ENCODE measurements at places on chromosomes 16 and 17.
A peak's percentile ranks its signal among the peaks of the same experiment; 100 is the strongest.

GRCh38 chr16:51763072-51763661 is 612.1 kb upstream of the SALL1 start:
- no peak for DNase-seq

- DNase-seq, result no peak
These were observed 9.4 kb upstream of the ZNF689 start for GRCh38 chr16:30619638-30620037.

DNA sequence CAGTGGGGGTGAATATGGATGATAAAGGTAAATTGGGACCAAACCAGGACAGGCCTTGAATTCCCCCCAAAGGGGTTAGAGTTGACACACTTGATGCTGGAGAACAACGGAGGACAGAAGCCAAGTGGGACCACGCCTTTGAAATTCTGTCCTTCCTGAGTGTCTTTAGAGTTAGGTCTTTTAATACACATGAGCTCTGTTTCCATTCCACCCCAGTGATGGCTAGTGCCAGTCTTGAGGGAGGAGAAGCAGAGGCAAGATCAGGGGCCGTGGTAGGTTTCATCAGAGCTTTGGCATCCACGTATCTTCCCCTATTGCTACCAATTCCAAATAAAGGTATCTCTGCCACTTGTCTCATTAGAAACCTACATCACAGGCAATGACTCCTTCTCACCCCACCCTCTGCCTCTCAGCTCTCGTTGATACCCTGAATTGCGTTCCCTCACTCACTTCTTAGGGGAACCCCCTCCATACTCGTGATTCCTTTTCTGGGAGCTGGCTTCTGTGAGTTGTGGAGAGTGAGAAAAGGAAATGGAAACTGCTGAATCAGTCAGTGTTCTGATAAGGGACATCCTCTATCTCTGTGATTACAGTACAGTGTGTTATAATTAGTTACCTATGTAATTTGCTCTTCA is 2.4 kb upstream of the CCL3L1 start:
- DNase-seq, result no peak

- DNase-seq, result no peak
These were observed 1.5 kb upstream of the MARCHF10 start for GRCh38 chr17:62809656-62810055.

GRCh38 chr17:41533613-41534012 is 5.5 kb upstream of the KRT19 start:
- no peak for DNase-seq

GRCh38 chr16:9625122-9625521 is 533.7 kb downstream of the HAPSTR1 start:
- DNase-seq, result no peak

DNA sequence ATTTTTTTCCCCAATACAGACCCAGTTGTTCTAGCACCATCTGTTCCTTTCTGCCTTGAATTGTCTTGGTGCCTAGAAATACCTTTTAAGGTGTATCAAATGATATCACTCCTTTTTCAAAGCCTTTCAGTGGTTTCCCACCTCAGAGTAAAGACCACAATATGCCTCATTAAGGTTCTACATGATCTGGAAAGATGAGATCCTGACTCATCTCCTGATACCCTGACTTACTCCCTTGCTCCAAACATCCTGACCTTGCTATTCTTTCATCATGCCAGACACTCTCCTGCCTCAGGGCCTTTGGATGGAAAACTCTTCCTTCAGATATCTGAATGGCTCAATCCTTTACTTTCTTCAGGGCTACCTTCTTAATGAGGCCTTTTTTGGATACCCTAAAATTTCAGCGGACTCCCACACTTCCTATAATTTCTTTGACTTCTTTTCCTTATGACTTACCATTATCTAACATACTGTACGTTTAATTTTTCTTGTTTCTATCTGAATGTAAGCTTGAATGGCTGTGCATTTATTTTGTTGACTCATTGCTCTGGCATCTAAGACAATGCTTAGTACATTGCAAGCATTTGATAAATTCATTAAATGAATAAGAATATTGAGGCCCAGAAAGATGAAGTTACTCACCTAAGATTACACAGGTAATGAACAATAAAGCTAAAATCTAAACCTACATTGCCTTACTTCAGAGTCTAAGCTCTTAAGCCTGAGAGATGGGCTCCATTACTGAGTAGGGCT is 19.2 kb downstream of the FLOT2 start:
- DNase-seq, result no peak

DNA sequence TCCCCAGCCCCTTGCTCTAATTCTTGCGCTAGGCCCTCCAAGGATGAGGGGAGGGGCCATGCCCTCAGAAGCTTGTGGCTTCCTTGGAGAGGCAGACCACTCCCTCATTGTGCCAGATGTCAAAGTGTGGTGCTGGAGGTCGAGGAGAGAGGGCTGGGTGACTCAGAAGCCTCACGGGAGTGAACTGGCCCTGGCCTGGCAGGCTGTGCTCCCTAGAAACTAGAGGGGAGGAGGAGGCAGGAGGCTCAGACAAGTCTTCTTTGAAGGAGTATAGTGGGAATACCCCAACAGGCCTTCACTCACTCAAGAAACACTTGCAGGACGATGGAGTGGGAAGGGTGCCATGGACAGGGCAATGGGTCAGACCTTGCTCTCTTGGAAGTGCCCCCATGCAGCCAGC is 18.5 kb downstream of the ANKRD40 start:
- no peak for DNase-seq

DNA sequence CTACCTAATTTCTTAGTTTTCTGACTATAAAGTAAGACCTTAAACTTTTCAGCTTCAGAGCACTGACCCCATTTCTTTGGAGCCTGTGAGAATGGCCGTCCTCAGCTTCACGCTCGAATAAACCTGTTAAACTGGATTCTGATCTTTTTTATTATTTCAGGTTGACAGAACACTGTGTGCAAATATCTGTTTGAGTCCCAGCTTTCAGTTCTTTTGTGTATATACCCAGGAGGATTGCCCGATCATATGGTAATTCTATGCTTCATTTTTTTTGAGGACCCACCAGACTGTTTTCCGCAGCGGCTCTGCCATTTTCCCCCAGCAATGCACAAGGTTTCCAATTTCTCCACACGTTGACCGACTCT is 19.8 kb upstream of the KCNH6 start:
- DNase-seq, result no peak

- DNase-seq, result no peak
These were observed 17.1 kb downstream of the LIG3 start for GRCh38 chr17:34997355-34997862.

- DNase-seq, result peak; percentile 93
These were observed 21.9 kb upstream of the CDH5 start for GRCh38 chr16:66344533-66345145.

DNA sequence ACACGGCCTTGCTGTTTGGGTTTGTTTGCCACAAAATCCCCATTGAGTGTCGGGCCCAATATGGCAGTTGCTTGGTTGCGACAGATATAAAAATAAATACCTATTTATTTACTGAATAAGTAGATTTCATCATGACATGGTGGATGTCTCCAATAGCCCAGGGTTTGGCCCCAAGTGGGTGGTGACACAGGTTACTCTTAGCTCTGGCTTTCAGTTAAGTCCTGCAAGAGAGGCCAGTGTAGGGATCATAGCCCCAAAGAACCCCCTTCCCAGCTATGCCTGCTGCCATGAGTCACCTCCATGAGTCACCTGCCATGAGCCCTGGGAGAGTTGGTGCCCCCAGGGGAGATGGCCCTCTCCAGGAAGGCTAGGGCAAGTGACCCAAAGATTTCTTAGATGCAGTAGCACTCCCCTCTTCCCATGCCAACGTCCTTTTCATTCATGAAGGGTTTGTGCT is 78.7 kb upstream of the LGALS9 start:
- DNase-seq, result peak; percentile 71

DNA sequence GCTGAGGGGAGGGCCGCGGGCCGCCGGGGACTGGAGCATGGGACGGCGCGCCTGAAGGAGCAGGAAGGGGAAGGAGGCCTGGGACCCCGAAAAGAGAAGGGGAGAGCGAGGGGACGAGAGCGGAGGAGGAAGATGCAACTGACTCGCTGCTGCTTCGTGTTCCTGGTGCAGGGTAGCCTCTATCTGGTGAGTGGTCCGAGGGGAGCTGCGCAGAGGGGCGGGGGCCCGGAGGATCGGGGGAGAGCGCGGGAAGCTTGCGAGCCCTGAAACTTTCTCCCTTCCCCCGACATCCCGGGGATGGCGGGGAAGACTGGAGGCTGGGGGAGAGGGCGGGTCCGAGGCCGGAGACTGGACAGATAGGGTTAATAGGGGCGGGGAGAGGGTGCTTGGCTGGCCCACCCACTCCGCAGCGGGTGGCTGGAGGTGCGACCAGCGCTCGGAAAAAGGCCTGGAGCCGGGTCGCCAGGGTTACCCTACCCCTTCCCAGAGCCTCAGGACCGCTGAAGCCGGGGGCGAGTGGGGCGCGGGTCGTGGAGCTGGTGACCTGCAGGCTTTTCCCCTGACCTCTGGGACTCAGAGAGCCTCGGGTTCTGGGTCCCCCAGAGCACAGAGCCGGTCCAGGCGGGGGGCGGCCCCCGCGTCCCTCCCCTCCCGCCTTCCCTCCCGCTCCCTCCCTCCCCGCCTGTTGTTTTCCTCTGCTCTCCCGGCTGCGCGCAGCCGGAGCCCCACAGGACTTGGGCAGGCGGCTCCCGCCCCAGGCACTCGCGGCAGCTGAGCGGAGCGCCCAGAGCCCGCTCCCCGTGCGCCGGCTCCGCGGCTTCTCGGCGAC is 631 bp downstream of the NXPH3 start:
- DNase-seq, result peak; percentile 64

DNA sequence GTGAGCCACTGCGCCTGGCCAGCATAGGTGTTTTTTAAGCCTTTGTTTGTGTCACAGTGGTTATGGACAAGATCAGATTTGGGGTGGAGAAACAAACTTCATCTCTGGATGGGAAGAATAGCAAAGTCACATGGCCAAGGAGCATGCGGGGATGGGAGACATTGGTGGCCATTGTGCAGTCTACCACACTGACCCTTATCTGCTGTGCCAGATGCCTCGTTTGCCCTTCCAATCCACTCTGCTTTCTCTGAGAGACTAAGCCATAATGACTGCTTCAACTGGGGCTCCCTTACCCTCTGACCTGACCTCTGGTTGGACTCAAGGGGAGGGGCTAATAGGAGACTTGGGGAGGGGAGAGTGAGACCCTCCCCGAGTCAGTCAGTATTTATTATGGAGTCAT is 166.8 kb downstream of the PRKCB start:
- no peak for DNase-seq

Data from trophoblast cell (in vitro differentiated cells and primary cell).